Activated T-helper 17 cell treated with anti-CD3 and anti-CD28 coated beads, Interleukin-2, amount 50 U/mL, for 72 hours (primary cell): ENCODE measurements at places on chromosomes 2 and 18. TPM values are rescaled to one million over a fixed set of nuclear protein-coding genes. Genes with fewer than 3 reads are reported as not detected.
A peak's percentile ranks its signal among the peaks of the same experiment; 100 is the strongest.

CNDP1 gene
- 0.26 TPM for total RNA-seq

RGPD3 gene
- total RNA-seq, result 0.26 TPM

RGPD4 gene
- total RNA-seq, result not detected

CNGA3 gene
- not detected for total RNA-seq

- ATAC-seq, result peak; percentile 69
Observed at GRCh38 chr2:136281281-136282114, 163.5 kb upstream of the CXCR4 start.

DNA sequence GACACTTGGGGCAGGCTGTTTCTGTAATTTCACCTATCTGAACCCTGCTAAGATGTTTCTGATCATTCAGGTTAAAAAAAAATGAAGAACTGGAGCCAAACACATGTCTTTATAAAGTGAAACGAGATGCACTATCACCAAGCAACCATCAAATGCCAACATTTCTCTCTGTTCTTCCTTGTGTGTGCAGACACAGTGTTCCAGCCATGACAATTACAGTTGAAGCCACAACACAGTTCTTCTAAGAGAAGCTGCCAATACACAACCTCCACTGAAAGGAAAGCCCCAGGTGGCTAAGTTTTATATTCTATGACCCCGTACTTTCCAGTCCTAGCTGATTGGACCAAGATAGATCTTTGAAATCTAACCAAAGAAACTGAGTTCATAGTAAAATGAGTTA lies 181.8 kb downstream of the RAD51AP2 start:
- ATAC-seq, result no peak

DNA sequence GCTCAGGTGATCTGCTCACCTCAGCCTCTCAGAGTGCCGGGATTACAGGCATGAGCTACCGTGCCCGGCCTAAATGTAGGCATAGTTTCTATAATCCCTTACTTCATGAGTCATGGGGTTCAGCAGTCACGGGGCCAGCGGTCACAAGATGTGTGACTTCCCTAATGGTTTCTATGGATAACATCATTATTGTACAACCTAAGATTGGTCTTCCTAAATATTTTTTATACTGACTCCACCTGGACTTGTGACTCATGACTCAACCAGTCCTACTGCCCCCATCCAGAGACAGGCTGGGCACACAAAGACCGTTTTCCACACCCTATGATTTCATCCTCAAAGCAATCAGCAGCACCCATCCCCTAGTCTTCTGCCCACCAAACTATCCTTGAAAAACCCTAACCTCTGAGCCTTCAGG lies 15.9 kb downstream of the FAM210A start:
- no peak for ATAC-seq

DNA sequence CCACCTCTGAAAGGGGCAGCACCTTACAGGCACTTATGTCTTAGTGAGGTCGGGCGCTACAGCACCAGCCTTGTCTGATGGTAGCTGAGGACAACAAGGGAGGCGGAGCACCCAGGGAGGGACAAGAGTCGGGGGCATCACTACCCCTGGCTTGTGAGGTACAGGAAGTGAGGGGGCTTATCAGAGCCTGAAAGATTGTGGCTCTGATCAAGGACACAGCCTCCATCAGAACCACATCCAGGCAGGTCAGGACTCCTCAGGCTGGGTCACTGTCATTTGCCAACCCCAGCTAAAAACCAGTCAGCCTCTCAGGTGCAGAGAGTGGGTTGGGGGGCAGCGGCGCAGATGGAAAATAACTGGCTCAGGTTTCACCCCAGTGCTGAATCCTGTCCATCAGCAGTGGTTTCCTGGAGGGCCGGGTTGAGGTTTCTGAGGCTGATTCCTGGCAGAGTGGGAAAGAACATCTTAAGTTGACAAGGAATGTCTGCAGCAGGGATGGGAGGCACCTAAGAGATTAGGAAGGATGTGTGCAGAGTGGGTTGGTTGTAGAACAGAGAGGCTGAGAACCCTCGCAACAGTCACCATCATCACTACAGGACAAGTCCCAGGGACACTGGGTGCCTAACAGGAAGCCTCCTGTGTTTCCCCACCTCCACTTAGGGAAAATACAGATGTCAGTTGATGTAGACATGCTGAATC lies 45.3 kb downstream of the FBLN7 start:
- peak; percentile 13 for ATAC-seq

DNA sequence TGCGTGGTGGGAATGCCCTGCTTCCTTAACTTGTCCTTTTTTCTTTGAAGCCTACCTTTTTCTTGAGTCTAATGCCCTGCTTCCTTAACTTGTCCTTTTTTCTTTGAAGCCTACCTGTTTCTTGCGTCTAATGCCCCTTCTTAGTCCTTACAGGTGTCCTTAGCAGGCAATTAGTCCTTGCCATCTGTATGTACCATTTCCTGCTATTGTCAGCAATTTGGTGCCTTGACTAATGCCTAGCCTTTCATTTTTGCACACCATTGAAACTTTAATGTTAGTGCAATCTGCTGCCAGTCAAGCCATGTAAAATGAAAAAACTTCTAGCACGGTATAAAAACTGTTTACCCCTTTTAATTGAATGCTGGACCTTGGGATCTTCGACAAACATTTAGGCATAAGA lies 4.3 kb downstream of the KDM3A start:
- no peak for ATAC-seq

GRCh38 chr2:185108588-185108987 lies 510.3 kb downstream of the ZNF804A start:
- ATAC-seq, result no peak

DNA sequence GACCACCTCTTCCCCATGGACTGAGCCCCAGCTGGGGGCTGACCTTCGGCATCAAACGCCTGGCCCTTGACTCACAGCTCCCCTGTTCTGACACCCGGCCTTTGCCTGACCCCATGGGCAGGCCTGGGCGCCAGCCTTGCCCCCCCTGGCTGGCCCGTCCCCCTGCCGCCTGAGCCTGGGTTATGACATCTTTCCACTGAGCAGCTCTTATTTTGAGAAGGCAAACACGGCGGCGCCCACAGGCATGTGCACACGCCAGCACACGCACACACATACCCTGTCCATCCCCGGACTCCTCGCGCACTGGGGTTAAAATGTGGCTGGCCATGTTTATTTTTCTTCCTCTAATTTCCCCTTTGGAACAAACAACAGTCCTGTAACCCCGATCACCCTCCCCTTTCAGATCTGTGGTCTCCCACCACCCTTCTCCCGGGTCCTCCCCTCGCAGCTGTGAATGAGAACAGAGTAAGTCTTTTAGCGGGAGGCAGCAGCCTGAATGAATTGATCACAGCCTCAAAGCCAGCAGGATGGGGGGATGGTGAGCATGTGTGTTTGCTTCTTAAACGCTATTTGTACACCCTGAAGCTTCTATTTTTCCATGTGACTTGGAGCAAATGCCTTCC lies 11.8 kb upstream of the ATOH8 start:
- no peak for ATAC-seq

- no peak for ATAC-seq
Observed at GRCh38 chr2:161994761-161995520, 79.1 kb downstream of the DPP4 start.

DNA sequence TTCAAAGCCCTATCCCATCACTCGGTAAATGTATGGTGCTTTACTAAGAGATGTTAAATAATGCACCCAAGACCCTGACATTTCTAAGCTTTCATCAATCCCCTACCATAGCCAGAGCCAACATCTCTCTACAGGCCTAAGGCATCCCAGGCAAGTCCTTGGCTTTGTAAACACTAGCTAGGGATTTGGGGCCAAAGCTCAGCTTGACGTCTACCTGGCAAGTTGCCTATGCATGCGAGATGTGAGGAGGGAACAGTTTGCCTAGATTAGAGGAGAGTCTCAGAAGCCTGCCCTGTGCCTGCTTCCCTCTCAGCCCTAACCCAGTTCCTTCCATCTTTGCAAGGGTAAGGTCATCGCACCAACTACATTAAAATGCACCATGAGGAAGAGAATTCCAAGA lies 221.5 kb upstream of the NCKAP5 start:
- no peak for ATAC-seq
